ENCODE measurements at places on chromosomes 1 and 21. TPM values are rescaled to one million over a fixed set of nuclear protein-coding genes. Genes with fewer than 3 reads are reported as not detected.

AMY1B gene
- total RNA-seq: not detected

CYP4B1 gene
- 7.5 TPM for total RNA-seq

LAMB3 gene
- 64.2 TPM for total RNA-seq

OLFM3 gene
- total RNA-seq: not detected

ADCY10 gene
- not detected for total RNA-seq

IL20 gene
- not detected for total RNA-seq

FCER1G gene
- 10.3 TPM for total RNA-seq

RHCE gene
- total RNA-seq: not detected

ADAMTS1 gene
- 54.3 TPM for total RNA-seq

RAB25 gene
- total RNA-seq: 249 TPM

RYR2 gene
- 1.8 TPM for total RNA-seq

SYT2 gene
- total RNA-seq: not detected

MYOM3 gene
- 0.14 TPM for total RNA-seq

NBL1 gene
- total RNA-seq: 63.2 TPM

DRAXIN gene
- not detected for total RNA-seq

TLR5 gene
- total RNA-seq: not detected

CASZ1 gene
- total RNA-seq: 166 TPM

ZNF695 gene
- not detected for total RNA-seq

TRPM2 gene
- 2.0 TPM for total RNA-seq

ALPL gene
- total RNA-seq: not detected

MXRA8 gene
- total RNA-seq: 65.6 TPM

MPZL1 gene
- total RNA-seq: 115 TPM

DNASE2B gene
- not detected for total RNA-seq

ATAD3A gene
- 10.6 TPM for total RNA-seq

SDF4 gene
- total RNA-seq: 52.7 TPM

CSF3R gene
- 30.9 TPM for total RNA-seq

TRIM63 gene
- total RNA-seq: not detected

TNFSF4 gene
- total RNA-seq: not detected

OR2T2 gene
- not detected for total RNA-seq

MRPL20 gene
- 67.0 TPM for total RNA-seq

HSD3B2 gene
- total RNA-seq: not detected

SPAG17 gene
- under 0.01 TPM for total RNA-seq

ADARB1 gene
- total RNA-seq: 31.5 TPM

NHLH1 gene
- not detected for total RNA-seq

SUSD4 gene
- 35.3 TPM for total RNA-seq

SMIM1 gene
- total RNA-seq: not detected

ATP1A2 gene
- 10.1 TPM for total RNA-seq

ASCL5 gene
- not detected for total RNA-seq

LCE6A gene
- total RNA-seq: not detected

PLA2G5 gene
- 7.0 TPM for total RNA-seq

Measured in stomach (tissue), 19 donors.